HFFc6 (cell line): ENCODE measurements at places on chromosomes 13 and 19.

GRCh38 chr13:33870046-33870668, 52.2 kb downstream of the RFC3 start:
- DNase-seq, result no peak

GRCh38 chr19:3190921-3191805, 5.4 kb downstream of the NCLN start:
- DNase-seq, result no peak

- no peak for DNase-seq
Measured at GRCh38 chr19:54351474-54351873, 12.5 kb upstream of the LILRA4 start.

DNA sequence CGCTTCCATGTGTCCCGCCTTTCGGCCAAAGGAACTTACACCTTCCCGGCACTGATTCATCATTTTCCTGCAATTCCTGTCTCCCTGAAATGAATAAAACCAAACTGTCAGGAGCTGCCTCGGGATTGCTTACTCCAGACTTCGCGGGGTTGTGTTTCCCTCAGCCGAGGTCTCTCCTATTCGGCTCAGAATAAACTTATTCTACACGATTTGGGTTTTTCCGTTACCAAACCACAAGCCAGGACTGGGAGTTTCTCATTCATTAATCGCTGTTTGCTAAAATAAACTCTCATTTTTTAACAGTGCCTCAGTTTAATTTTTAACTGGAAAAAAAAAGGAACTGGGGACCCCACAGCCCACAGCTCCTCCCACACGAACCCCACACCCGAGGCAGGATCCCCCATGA, 667 bp downstream of the ZNF878 start:
- peak; percentile 21 for DNase-seq

GRCh38 chr13:74077375-74077774, 56.8 kb downstream of the KLF12 start:
- DNase-seq, result no peak

DNA sequence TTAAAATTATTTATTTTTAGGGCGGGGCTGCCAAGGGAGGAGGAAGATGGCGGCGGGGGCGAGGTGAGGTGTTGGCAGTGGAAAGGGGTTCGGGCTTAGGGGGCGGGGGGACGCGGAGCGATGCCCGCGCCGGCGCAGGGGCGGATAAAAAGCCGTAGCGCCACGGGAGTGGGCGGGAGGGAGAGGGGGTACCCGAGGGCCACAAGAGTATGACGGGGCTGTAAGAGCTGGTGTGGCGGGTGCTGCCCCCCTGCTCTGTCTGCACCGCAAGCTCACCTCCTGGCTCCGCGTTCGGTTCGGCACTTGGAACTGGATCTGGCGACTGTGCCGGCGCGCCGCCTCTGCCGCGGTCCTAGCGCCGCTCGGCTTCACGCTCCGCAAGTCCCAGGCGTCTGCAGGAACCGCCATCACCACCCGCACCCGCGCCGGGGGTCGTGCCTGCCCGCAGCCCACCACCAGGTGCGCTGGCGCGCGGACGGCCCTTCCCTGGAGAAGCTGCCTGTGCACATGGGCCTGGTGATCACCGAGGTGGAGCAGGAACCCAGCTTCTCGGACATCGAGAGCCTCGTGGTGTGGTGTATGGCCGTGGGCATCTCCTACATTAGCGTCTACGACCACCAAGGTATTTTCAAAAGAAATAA, 265.2 kb upstream of the SGCG start:
- DNase-seq, result no peak

DNA sequence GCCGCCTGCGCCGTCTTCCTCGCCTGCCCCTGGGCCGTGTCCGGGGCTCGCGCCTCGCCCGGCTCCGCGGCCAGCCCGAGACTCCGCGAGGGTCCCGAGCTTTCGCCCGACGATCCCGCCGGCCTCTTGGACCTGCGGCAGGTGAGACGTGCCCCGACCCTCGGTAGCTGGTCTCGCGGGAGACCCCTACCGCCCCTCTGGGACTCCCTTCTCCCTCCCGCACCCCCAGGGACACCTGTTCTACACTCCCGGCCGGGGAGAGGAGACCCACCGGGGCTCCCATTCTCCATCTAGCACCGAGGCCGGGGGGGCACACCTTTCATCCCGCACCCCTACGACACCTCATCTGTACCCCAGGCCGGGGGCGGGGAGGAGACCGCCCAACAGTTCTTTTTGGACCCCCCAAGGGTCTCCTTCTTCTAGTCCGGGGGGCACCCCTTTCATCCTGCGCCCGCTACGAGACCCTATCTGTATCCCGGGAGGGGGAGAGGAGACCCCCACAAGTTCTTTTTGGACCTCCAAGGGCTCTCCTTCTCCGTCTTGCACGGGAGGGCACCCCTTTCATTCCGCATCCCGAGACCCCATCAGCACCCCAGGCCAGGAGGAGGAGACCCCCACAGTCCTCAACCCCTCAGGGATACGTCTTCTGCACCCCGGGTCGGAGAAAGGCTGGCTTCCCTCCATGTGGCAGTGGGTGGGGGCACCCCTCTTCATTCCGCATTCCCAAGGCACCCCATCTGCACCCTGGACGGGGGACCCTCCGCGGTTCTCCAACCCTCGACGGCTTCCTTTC, 533 bp downstream of the TNFSF9 start:
- no peak for DNase-seq

- no peak for DNase-seq
Measured at GRCh38 chr13:19592657-19593180, 31.4 kb upstream of the TPTE2 start.
